ENCODE measurements at places on chromosomes 5 and 9. TPM values are rescaled to one million over a fixed set of nuclear protein-coding genes. Genes with fewer than 3 reads are reported as not detected.

DNA sequence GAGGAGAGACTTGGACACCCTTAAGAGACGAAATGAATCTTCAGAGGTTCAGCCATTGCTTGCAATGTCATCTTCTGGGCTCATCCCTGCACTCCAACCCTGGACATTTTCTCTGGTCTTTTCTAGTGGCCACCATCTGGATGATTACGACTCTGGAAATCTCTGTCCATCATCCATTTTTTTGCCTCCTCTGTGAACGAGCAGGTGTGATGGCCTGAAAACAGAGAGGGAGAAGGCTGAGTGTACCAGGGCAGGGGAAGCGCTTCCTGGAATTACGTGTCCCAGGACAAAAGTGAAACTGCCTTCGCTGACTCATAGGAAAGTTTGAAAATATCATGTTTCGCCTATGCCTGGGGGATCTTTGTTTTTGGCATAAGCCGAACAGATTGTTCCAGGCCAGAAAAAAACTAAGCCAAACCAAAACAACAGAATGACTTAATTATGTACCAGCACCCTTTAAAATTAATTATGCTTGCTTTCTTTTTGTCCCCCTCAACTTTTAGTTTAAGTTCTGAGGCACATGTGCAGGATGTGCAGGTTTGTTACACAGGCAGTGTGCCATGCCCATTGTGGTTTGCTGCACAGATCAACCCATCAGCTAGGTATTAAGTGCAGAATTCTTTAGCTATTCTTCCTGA, 31.9 kb downstream of the ANKRD33B start:
- peak; percentile 68 for DNase-seq

The DMRT3 gene
- not detected for total RNA-seq

GRCh38 chr9:112921549-112921948, 30.9 kb upstream of the SLC46A2 start:
- DNase-seq: no peak

GRCh38 chr9:72207278-72207677, 58.0 kb downstream of the GDA start:
- DNase-seq: no peak

DNA sequence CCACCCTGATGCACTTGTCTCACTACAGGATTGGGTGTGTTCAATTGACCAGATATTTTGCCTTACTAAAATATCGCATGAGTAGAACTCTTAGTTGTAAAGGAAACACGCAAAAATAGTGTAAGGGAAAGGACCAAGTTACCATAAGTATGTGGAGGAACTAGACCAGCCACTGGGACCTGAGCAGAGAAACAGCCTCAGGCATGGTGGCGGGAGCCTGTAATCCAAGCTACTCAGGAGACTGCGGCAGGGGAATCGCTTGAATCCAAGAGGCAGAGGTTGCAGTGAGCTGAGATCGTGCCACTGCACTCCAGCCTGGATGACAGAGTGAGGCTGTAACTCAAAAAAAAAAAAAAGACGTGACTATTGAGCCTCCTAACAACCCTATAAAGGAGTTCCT, 117.9 kb upstream of the SPATA31C2 start:
- DNase-seq: no peak

The IFNK gene
- total RNA-seq: not detected

DNA sequence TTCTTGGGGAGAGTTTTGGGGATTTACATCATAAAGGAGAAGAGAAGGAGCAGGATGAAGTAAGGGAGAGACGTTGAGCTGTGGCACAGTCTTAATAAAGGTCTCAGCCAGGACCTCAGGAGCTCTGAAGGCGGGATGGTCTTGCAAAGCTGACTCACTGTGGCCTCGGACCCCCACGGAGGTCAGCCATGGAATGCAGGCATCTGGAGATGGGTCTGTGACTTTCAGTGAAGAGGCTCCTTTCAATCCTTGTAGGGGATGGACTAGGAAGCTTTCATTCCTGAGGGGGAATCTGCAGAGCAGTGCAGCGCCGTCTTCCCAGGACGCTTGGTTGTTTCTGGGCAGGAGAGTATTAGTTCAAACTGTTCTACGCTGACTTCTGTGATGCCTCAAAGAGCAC, 65.7 kb upstream of the BASP1 start:
- DNase-seq: no peak

DNA sequence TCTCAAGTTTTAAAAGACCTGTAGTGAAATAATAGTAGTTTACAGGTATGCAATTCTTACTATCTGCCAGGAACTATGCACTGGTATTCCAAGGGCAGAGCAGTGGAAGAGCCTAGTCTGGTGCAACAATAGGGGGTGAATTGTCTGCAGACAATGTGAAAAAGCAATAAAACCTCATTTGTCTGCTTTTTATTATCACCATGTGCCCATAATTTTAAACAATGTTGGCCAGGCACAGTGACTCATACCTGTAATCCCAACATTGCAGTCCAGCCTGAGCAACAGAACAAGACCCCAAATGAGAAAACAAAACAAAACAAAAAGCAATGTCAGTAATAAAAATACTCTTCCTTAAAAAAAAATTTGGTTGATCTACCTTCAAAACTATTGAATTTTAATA, 12.2 kb upstream of the SLC44A1 start:
- DNase-seq: no peak

- no peak for DNase-seq
Measured at GRCh38 chr5:60372786-60373185, 327.2 kb downstream of the DEPDC1B start.

Measured in prostate gland (tissue), 2 donors.